ENCODE measurements at places on chromosomes 13 and 19. TPM values are rescaled to one million over a fixed set of nuclear protein-coding genes. Genes with fewer than 3 reads are reported as not detected.

IFNL1 gene
- total RNA-seq, result not detected

RFC3 gene
- 5.9 TPM for total RNA-seq

ANKLE1 gene
- 0.44 TPM for total RNA-seq

FRY gene
- total RNA-seq, result 7.0 TPM

C1QTNF9 gene
- total RNA-seq, result not detected

DNA sequence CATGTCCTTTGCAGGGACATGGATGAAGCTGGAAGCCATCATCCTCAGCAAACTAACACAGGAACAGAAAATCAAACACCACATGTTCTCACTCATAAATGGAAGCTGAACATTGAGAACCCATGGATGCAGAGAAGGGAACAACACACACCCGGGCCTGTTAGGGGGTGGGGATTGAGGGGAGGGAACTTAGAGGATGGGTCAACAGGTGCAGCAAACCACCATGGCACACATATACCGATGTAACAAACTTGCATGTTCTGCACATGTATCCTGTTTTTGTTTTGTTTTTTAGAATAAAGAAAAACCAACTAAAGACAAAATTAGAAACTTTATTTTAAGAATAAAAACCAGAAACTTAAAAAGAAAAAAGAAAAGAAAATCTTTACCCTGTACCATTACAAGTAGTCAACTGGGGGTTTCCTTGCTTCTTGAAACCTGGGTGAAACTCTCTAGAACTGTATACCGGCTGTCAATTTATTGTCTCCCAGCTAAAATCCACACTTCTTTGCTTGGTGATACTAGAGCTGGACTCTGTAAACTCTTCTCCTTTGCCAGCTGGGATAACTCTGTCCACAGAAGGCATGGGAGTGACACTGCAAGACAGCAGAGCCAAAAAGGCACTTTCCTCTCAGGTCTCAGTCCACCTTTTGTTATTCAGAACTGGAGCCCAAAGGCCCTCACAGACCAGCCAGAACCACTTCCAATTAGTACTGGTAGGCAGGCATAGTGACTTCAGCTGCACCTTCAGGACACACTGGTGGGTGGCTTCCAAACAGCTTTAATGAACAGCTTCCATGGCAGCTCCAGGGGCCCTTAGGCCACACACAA, 9.0 kb downstream of the MICU2 start:
- H3K4me1 ChIP-seq, result no peaks in the 10 kb centered on the region
- H3K27ac ChIP-seq, result no peak overlapping the region
- no peak overlapping the region for H3K4me3 ChIP-seq

- H3K4me3 ChIP-seq, result no peak overlapping the region
- DNase-seq, result no peak
- no peaks in the 10 kb centered on the region for H3K4me1 ChIP-seq
- no peaks in the 10 kb centered on the region for H3K36me3 ChIP-seq
- H3K27ac ChIP-seq, result no peak overlapping the region
- no peaks in the 10 kb centered on the region for H3K27me3 ChIP-seq
Observed at GRCh38 chr19:53172889-53173288, 14.0 kb upstream of the ZNF347 start.

- no peaks in the 10 kb centered on the region for H3K27me3 ChIP-seq
- H3K36me3 ChIP-seq, result no peaks in the 10 kb centered on the region
- no peak for DNase-seq
- H3K4me3 ChIP-seq, result no peak overlapping the region
- H3K4me1 ChIP-seq, result no peaks in the 10 kb centered on the region
- H3K27ac ChIP-seq, result no peak overlapping the region
Observed at GRCh38 chr13:112877539-112877938, 91.5 kb upstream of the MCF2L start.

DNA sequence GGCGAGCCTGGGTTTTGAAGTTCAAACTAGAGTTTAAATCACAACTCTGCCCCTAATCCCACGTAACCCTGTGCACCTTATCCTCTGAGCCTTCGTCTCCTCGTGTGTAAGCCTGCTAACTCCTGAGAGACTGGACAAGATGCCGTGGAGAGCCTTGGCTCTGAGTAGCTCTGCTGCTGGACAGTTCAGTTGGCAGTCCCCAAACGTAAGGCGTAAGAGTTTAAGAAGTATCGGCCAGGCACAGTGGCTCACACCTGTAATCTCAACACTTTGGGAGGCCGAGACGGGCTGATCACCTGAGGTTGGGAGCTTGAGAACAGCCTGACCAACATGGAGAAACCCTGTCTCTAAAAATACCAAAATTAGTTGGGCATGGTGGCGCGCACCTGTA, 4.7 kb upstream of the CD79A start:
- no peak for DNase-seq
- no peaks in the 10 kb centered on the region for H3K27me3 ChIP-seq
- H3K4me1 ChIP-seq, result peaks cover 5% of the 10 kb centered on the region
- H3K36me3 ChIP-seq, result peaks cover 25% of the 10 kb centered on the region
- H3K4me3 ChIP-seq, result no peak overlapping the region

GRCh38 chr13:58994777-58995176, 1169.0 kb downstream of the DIAPH3 start:
- no peaks in the 10 kb centered on the region for H3K36me3 ChIP-seq
- DNase-seq, result no peak
- no peaks in the 10 kb centered on the region for H3K4me1 ChIP-seq
- H3K27ac ChIP-seq, result no peak overlapping the region
- no peak overlapping the region for H3K4me3 ChIP-seq

DNA sequence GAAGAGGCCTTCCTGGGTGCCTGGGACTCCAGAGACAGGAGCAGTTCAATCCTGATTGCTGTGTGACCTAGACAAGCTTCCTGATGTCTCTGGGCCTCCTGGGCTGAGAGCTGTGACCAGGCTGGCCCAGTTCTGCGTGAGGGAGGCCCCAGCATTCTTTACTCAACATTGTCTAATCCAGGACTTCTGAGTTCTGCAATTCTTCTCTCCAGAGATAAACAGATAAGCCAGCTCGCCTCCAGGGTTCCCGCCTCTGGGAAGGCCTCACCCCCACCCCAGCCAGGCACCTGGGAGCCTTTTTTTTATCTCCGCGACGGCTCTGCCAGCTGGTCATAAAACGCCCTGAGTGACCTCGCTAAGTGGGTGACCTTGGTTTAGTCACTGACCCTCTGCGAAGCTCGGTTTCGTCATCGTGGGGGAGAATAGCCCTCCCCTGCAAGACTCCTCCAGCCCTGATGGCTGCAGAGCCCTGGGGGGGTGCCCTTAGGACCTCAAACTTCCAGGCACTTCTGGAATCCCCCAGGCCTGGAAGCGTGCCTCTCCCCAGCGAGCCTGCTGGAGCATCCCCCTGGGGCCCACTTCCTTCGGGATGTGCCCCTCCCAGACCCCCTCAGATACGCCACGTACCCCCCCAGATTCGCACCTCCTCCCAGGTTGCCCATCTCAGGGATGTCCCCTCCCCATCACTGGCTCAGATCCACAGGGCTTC, 1.9 kb downstream of the SULT2B1 start:
- no peaks in the 10 kb centered on the region for H3K36me3 ChIP-seq
- H3K4me3 ChIP-seq, result no peak overlapping the region
- DNase-seq, result peak; percentile 67
- H3K27ac ChIP-seq, result no peak overlapping the region

DNA sequence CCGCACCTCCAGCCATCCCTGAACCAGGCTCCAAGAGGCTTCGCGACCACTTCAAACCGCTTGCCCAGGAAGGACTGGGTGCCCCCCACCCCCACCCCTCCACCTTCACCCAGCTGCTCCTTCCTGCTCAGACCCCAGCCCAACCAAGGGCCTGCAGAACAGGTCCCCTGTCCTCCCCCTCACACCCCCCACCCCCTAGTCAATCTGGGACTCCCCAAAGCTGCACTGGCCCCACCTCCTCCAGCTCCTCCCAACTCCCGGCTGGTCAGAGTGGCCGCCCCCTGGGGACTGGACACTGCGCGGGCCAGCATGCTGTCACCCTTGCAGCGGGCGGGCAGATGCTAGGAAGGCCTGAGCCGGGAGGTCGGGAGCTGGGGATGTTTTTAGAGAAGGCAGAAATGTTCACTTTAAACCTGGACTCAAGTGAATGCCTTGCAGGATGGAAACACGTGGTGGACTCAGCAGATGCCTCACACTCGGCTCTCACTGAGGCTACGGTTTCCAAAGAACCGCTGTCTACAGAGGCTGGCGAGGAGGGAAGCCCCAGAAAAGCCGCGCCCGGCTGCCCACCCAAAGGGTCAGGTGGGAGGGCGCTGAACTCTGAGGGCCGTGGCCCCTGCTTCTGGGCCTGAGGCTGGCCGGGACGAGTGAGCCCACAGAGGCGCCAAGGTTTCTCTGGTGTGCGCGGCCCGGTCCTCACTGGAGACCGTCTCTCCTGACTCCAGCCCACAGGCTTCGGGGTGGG, 8.0 kb downstream of the RPL36 start:
- peaks cover 18% of the 10 kb centered on the region for H3K36me3 ChIP-seq
- DNase-seq, result no peak
- no peaks in the 10 kb centered on the region for H3K4me1 ChIP-seq
- no peaks in the 10 kb centered on the region for H3K27me3 ChIP-seq
- H3K27ac ChIP-seq, result no peak overlapping the region
- H3K4me3 ChIP-seq, result no peak overlapping the region

- H3K4me1 ChIP-seq, result peaks cover 6% of the 10 kb centered on the region
- H3K27ac ChIP-seq, result peak overlapping the region; percentile 4
- H3K4me3 ChIP-seq, result no peak overlapping the region
- no peaks in the 10 kb centered on the region for H3K36me3 ChIP-seq
Observed at GRCh38 chr19:35108730-35109129, 6.9 kb upstream of the FXYD3 start.

DNA sequence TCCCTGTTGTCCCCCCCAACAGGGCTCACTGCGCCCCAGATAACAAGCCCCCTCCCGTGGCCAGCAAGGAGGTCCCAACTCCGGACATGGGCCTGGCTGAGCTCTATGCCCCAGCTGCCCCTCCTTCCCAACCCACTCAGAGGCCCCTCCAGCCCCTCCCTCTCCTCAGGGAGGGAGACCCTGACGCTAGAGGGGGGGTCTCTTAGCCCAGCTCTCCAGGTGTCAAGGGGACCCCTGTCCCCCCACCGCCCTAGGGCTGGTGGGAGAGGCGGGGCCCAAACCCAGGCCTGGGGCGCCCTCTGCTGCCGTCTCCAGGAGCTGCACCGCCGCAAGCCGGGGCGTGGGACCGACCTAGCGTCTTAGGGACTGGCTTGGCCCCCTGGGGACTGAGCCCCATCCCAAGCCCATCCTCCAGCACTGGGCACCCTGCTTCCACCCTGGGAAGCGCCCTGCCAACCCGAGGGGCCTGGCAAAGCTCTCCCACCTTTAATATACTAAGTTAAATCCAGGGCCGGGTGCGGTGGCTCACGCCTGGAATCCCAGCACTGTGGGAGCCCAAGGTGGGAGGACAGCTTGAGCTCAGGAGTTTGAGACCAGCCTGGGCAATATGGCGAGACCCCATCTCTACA, 1.4 kb downstream of the GRIN3B start:
- no peaks in the 10 kb centered on the region for H3K36me3 ChIP-seq
- no peak overlapping the region for H3K4me3 ChIP-seq
- no peak overlapping the region for H3K27ac ChIP-seq
- H3K27me3 ChIP-seq, result peaks cover 37% of the 10 kb centered on the region
- no peaks in the 10 kb centered on the region for H3K4me1 ChIP-seq

- H3K4me3 ChIP-seq, result no peak overlapping the region
- H3K27me3 ChIP-seq, result peaks cover 3% of the 10 kb centered on the region
- H3K4me1 ChIP-seq, result no peaks in the 10 kb centered on the region
- no peak for DNase-seq
Observed at GRCh38 chr19:50518091-50519005, 4.6 kb upstream of the ASPDH start.

- no peak overlapping the region for H3K4me3 ChIP-seq
- no peak overlapping the region for H3K27ac ChIP-seq
- no peaks in the 10 kb centered on the region for H3K36me3 ChIP-seq
- H3K4me1 ChIP-seq, result no peaks in the 10 kb centered on the region
Observed at GRCh38 chr13:85640727-85641126, 158.5 kb downstream of the SLITRK6 start.

DNA sequence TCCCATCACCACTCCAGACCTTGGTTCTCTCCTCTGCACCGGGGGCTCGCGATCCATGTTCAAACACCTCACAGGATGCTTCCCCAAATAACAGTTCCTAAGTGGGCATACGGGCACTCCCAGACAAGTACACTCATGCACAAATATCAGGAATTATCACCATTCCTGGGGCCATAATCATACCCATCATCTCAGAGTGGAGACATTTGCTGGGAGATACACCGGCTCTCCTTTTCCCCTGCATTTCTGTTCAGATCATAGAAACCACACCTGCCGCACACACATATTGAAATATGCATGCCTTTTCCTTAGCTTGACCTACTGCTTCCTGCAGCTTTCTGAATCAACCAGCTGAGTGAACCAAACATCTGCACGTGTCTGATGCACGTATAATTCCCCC, 33.9 kb upstream of the MBNL2 start:
- H3K4me1 ChIP-seq, result no peaks in the 10 kb centered on the region
- H3K27me3 ChIP-seq, result no peaks in the 10 kb centered on the region
- H3K36me3 ChIP-seq, result no peaks in the 10 kb centered on the region
- H3K4me3 ChIP-seq, result no peak overlapping the region
- no peak for DNase-seq

GRCh38 chr19:4524808-4525562, 6.7 kb upstream of the PLIN4 start:
- H3K36me3 ChIP-seq, result no peaks in the 10 kb centered on the region
- no peaks in the 10 kb centered on the region for H3K27me3 ChIP-seq
- H3K4me3 ChIP-seq, result no peak overlapping the region
- no peaks in the 10 kb centered on the region for H3K4me1 ChIP-seq
- no peak overlapping the region for H3K27ac ChIP-seq
- peak; percentile 73 for DNase-seq

DNA sequence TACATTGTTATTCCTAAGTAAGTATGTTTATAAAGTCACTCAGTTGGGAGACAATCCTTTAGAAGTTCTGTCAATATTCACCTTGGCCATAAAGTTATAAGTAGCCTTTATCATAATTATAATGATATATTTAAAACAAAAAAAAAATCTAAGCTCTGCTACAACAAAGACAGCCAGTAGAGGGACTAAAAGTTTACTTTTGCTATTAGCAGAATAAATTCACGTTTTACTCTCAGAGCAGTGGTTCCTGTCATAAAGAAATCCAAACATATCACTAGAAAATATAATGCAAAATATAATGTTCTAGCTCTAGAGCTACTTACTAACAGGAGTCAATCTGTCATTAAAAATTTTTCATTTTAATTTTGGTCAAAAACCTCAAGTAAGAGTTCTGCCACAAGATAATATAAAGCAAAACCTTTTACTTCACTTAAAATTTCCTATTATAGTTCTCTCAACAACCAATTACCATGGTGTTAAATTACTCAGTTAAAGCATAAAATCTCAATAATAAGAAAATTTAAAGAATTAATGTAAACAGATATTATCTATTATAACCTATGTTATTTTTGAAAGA, 17.7 kb downstream of the INTS6 start:
- H3K4me1 ChIP-seq, result no peaks in the 10 kb centered on the region
- no peaks in the 10 kb centered on the region for H3K27me3 ChIP-seq
- no peak overlapping the region for H3K27ac ChIP-seq
- no peak overlapping the region for H3K4me3 ChIP-seq
- no peak for DNase-seq

DNA sequence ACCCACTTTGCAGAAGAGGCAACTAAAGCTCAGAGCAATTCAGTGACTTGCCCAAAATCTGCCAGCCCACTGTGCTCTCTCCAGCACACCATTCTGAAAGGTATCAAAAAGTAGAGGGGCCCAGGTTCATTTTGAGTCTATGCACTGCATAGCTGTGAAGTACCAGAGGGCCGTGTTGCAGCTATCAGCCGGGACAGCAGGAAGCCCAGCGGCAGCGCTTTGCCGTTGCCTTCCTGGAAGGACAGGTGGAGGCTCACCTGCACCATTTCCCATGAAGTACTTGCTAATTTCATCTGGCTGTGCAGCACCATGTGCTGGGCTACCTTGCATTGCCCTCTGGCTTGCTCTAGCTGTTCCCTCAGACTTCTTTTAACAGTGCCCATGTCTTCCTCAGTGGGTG, 2.7 kb upstream of the SERPINE3 start:
- DNase-seq, result no peak
- no peaks in the 10 kb centered on the region for H3K36me3 ChIP-seq
- H3K27me3 ChIP-seq, result no peaks in the 10 kb centered on the region
